ENCODE measurements at places on chromosomes 4 and X. TPM values are rescaled to one million over a fixed set of nuclear protein-coding genes. Genes with fewer than 3 reads are reported as not detected.

- no peak for DNase-seq
These were observed 264.3 kb downstream of the NPFFR2 start for GRCh38 chr4:72295966-72296557.

- DNase-seq, result no peak
These were observed 93.6 kb downstream of the AFF2 start for GRCh38 chrX:148593987-148594386.

GRCh38 chr4:113344100-113344499, 294.6 kb downstream of the ANK2 start:
- no peak for DNase-seq

GRCh38 chr4:8391972-8392371, 48.6 kb downstream of the ACOX3 start:
- DNase-seq, result no peak

- DNase-seq, result no peak
These were observed 46.9 kb downstream of the SUPT20HL2 start for GRCh38 chrX:24266996-24267395.

Gene BCOR
- total RNA-seq, result 39.9 TPM

Gene SLC9B1
- total RNA-seq, result 1.4 TPM

All from endodermal cell (in vitro differentiated cells).